ENCODE measurements at places on chromosomes 12 and 14.

- no peak for DNase-seq
Observed at GRCh38 chr12:1834186-1834925, 14.0 kb downstream of the LRTM2 start.

DNA sequence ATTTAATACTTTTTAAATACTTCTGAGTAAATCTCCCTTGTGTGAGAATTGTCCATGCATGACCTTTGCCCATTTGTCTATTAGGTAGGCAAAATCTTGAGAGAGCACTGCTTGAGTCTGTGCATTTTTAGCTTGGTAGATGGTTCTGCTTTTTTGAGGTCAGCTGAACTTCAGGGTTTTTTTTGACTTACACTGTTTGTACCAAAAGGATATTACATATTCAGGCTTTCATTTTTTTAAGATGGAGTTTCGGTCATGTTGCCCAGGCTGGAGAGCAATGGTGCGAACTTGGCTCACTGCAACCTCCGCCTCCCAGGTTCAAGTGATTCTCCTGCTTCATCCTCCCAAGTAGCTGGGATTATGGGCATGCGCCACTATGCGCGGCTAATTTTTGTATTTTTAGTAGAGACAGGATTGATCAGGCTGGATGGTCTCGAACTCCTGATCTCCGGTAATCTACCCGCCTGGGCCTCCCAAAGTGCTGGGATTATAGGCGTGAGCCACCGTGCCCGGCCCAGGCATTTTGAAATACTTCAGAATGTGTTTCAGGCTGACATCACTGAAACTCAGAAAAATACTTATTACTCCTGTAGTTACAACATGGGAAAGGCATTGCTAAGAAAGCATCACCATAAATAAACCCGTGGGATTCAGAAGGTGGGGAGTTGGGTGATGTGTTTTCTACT is 11.1 kb downstream of the RASSF3 start:
- no peak for DNase-seq

DNA sequence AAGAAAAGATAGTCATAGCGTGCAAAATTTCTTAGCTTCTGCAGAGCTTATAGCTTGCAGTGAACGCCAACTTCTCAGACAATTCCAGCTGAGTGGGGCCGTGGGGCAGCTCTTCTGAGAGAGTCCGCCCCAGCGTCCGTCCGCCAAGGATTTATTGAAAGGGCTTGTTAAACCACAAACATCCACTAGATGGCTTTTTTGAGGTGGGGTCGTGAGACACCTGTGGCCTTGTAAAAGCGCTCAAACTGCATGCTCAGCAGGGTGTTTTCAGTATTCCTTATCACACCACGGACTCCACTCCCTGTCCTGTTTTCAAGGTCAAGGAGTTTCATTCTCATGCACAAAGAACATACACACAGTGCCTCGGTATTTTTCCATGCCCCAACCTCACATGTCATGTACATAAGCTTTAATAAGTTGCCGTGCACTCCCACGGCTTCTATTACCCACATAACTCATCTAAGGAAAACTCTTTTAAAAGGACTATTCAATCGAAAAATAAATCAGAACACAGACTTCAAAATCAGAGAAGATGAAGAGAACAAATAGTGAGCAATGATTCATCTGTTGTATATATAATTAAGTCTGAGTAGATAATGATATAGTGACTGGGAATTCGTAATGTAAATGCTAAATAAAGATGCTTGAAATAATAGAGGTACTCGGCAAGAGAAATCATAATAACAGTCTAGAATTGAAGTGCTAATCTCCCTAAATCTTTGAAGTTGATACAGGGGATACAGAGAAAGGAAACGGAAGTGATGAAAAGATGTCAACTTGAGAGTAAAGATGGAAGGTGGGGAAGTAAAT is 46.7 kb downstream of the WBP11 start:
- no peak for DNase-seq

DNA sequence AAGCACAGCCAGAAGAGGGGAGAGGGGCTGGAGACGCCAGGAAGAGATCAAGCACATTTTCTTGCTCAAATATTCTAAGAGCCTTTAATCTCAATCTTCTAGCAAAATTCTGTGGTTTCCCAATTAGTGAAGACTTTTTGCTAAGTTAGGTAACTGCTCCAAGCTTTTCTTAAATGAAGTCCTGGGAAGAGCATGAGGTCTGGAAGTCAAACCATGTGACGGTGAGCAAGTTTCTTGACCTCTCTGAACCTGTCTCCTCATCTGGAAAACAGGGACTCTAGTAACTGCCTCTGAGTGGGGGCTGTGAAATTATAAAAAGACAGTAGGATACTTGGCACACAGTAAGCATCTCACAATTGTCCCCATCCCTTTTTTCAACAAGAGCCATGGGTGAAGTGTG is 24.1 kb downstream of the BDKRB1 start:
- DNase-seq = no peak

- DNase-seq = no peak
Observed at GRCh38 chr14:86464341-86464740, 934.4 kb downstream of the FLRT2 start.

- no peak for DNase-seq
Observed at GRCh38 chr12:72406111-72406510, 133.9 kb downstream of the TRHDE start.

DNA sequence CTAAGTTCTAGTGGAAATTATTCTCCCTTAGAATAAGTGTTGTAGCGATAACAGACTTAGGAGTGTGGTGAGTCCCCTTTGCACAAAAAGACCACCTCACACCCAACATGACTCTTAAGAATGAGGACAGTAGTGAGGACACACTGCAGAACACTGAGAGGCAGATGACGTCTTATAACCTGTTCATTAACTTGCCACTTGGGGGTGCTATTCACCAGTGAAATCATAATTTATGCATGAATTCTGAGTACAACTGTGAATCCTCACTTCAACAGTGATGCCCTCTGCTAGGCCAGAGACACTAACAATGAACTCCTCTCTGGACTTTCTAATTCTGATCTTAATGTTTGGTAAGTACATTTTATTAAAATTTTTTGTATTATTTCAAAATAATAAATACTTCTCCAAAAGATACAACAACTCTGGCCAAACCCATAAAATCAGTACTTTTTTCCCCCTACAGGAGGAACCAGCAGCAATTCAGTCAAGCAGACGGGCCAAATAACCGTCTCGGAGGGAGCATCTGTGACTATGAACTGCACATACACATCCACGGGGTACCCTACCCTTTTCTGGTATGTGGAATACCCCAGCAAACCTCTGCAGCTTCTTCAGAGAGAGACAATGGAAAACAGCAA is 274.7 kb downstream of the DAD1 start:
- DNase-seq = peak; percentile 44

GRCh38 chr14:102551995-102552705 is 40.3 kb upstream of the RCOR1 start:
- no peak for DNase-seq

GRCh38 chr12:102043928-102044327 is 17.9 kb downstream of the WASHC3 start:
- no peak for DNase-seq

- DNase-seq = no peak
Observed at GRCh38 chr14:99187858-99188257, 84.1 kb downstream of the BCL11B start.

DNA sequence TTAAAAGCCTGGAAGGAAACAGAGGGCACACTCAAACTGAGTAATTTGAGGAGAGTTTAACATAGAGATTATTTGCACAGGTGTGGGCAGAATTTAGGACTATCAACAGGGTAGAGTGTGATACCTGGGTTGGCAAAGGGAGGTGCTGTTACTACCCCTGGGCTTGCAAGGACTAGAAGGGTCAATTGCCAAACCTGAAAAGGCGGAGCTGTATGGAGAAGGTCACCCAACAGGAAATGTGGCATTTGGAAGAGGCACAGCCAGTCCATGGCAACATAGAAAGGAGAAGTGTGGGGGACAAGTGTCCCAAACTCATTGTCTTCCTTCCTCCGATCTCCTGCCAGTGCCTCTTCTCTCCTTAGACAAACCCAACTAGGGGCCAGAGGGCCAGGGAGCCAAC is 21.6 kb upstream of the MED13L start:
- DNase-seq = peak; percentile 42

- DNase-seq = no peak
Observed at GRCh38 chr14:83255015-83255726, 1721.5 kb upstream of the SEL1L start.

DNA sequence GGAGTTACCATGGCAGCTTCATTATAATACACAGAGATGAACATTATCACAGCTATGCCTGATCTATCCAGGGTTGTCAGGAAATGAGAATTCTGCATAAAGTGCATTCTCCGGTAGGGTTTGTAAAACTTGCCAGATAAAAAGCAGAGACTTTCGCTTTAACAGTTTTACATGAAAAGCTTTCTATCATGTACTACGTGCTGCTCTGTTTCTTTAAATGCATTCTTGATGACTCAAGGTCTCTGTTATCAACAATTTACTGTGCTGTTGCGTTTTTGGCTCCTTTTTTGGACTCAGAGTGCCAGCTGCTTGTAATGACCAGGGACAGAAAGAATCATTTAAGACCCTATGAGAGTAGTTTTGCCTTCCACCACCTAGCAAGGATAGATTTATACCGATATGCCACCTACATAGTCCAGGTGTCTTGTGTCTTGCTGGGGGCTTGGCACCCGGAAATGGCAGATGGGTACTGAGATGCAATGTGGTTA is 371.2 kb downstream of the BTG1 start:
- DNase-seq = no peak

GRCh38 chr12:64034901-64035576 is 187.1 kb downstream of the KICS2 start:
- DNase-seq = no peak

DNA sequence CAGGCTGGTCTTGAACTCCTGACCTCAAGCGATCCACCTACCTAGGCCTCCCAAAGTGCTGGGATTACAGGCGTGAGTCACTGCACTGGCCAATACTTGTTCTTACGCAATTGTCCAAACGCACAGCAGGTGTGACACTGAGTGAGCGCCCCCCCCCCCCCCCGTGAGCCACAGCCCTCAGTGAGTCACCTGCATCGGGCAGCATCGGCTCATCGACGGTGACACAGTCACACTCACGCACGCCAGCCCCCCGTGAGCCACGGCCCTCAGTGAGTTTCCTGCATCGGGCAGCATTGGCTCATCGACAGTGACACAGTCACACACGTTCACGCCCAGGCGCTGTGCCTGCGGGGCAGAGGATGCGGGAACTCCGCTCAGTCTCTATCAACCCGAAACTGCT is 42.5 kb downstream of the GALNT9 start:
- DNase-seq = no peak

- no peak for DNase-seq
Observed at GRCh38 chr14:100649173-100649519, 61.9 kb upstream of the BEGAIN start.

DNA sequence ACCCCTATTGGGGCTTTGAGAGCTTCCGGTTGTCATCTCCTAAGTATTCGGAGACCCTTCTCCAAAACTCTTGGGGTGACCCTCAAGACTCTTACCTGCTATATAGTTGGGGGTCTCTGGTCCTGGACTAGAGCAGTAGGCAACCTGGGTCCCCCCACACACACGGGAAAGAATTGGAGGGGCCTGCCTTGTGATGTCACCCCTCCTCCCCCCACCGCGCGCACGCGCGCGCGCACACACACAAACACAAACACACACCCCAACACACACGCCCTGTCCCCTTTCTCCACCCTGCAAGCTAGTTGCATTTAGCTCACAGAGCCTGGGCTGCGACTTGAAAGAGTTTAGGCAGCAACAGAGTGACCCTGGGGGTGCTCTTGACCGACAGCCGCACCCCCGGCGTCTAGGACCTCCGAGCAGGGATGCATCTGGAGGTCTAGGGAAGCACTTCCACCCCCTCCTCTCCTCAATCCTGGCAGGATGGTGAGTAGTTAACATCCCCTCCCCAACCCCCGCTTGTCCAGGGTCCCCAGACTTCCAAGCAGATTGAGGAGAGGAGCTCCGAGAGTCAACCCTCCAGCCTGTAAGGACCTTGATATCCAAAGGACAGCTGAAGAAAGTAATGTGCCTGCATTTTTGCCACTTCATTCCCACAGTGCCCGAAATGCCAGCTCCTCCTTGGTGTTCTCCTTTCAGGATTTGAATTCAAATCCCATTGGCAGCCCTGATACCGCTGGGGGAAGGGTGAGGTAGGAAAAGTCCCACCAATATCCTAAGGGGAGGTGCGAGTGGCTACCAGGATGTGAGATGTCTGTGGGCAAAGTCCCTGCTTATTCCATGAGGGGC is 1.4 kb upstream of the DNAJC14 start:
- DNase-seq = peak; percentile 52

- DNase-seq = no peak
Observed at GRCh38 chr14:102731871-102732800, 45.1 kb upstream of the TRAF3 start.

GRCh38 chr12:103673487-103673886 is 86.4 kb downstream of the STAB2 start:
- DNase-seq = no peak

- DNase-seq = no peak
Observed at GRCh38 chr12:49622501-49623141, 740 bp upstream of the PRPF40B start.

GRCh38 chr12:71682466-71682865 is 3.4 kb upstream of the TMEM19 start:
- DNase-seq = no peak

DNA sequence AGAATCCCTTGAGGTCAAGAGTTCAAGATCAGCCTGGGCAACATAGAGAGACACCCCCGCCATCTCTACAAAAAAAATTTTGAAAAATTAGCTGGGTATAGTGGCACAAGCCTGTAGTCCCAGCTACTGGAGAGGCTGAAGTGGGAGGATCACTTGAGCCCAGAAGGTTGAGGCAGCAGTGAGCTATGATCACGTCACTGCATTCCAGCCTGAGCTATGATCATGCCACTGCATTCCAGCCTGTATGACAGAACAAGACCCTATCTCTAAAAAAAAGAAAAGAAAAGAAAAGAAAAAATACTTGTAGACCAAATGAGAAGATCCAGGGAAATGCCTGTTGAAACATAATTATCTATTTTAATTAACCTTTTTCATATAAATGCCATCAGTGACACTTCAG is 93.8 kb upstream of the MDM1 start:
- DNase-seq = no peak

GRCh38 chr12:121770813-121771625 is 22.5 kb downstream of the RHOF start:
- DNase-seq = no peak

DNA sequence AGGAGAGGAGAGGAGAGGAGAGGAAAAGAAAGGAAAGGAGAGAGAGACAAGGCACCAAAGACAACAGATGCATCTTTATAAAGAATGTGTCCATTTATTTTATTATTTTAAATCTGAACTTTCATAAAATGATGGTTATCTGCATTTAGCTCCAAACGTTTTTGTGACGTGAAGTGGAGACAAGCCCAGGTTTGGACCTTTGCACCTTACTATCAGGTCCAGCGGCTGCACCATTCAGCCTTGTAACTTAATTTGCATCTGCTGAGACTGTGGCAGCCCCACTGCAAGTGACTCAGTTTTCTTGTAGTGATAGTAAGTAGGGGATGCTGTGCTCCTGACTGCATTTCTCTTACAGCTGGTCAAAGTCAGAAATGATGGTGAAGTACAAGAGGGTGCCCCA is 130.7 kb downstream of the NTF3 start:
- no peak for DNase-seq

- no peak for DNase-seq
Observed at GRCh38 chr12:76250256-76250655, 98.0 kb downstream of the BBS10 start.

GRCh38 chr12:103880299-103881142 is 39.5 kb upstream of the NT5DC3 start:
- DNase-seq = peak; percentile 37
